Cortex of kidney (tissue), 1 donor: ENCODE measurements at places on chromosomes 2 and 18.

DNA sequence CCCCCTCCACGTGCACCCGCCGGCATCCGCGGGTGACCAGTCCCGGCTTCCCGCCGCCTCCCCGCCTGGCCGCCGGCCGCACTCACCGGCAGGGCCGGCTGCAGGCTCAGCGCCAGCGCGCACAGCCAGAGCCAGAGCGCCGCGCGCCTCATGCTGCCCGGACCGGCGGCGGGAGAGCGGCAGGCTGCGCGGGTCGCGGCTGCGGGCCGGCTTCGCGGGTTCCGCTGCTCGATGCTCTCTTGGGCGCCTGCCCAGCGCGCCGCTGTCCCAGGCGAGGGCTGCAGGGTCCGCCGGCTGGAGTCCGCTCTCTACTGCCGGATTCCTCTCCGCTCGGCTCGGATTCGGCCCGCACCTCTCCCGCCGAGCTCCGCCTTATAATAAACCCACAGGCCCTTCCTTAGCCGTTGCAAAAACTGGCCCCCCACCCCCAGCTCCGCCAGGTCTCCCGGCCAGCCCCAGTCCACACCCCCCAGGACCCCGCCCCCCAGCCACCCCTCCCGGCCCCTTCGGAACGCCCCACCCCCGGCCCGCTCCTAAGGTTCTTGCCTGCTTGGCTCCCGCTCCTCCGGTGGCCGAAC lies at the start of gene SDC1:
Gene SDC1 (minus strand): TSS at position 415 of the 578 bp plus-strand sequence. CDS start 263 bp downstream, at position 152.
- DNase-seq: no peak

DNA sequence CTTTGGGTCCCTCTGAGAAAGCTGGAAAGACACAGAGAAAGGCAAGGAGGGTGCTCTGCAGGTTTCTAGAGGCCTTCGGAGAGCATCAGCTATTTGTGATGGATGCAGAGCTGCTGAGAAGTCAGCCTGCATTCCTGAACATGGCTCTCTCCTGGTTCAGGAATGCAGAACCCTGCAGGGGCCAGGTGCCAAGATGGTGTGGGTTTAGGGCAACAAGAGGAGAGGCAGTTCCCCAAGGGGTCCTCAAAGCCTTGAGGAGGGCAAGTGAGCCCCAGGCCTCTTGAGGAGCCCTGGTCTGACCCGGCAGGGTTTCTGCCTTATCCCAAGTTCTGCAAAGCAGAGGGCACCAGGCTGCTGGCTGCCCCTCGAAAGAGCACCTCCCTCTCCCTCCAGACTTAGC lies 93.3 kb downstream of the HS1BP3 start:
- no peak for DNase-seq

- DNase-seq: no peak
Measured at GRCh38 chr2:50649626-50650402, 382.1 kb downstream of the NRXN1 start.

DNA sequence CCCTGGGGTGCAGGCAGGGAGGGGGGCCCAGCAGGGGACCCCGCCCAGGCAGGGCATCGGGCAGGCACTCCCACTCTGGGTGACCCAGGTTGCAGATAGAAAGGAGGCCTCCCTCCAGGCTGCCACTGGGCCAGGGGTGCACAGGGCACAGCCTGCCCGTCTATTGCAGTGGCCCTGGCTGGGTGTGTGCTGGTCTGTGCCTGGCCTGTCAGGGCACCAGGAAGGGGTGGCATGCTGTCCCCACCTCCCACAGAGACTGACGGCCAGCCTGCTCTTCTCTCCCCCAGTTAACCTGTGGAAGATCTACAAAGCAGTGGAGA lies 12.9 kb downstream of the ARID5A start:
- DNase-seq: no peak

GRCh38 chr2:99679518-99679917 lies 189.7 kb upstream of the REV1 start:
- no peak for DNase-seq

DNA sequence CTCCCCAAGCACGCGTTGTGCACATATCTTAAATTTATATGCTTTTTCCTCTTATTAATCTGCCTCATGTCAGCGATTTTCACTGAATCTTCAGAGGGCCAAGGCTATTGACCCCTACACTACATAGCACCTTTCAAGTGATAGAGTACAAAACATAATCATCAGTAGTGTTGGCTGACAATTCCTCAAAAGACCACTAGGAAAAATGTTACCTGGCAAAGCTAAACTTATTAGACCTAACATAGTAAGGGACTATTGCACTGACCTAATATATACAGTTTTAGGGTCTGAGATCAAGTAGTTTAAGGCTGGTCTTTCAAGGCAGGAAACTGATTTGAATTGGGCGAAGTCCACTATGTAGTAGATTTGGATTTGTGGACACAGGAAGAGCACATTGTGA lies 244.2 kb upstream of the ZC3H15 start:
- DNase-seq: no peak

DNA sequence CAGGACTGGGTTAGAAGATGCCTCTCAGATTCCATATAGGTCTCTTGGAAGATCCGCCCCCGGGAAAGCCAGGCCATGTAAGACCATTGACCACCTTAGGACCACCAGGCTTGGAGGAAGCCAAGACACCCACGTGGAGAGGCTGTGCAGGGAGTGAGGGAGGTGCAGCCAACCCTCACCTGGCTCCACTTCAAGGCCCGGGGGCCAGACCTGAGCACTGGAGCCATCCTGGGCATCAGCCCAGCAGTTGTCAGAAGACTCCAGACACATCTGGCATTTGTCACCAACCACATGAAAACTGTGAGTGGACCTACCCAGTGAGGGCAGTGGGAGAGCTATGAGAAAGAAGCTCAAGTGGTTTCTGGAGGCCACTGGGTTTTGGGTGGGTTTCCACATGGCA lies 214.4 kb downstream of the MYT1L start:
- no peak for DNase-seq

DNA sequence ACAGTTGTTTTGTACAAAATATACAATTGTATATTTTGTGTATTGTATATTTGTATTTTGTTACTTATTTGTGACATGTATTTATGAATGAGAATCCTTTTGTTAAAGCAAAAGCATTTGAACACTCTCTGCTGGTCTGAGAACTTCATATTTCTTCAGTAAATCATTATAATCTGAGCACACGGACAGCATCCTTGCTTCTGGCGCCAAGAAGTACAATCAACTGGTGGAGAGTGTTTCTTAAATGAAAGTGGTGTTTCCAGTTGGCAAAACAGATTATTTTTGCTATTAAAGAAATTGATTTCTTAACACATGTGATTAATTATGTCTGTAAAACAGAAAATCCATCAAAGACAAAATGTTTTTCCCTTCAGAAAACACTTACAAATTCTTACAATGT lies 95.1 kb upstream of the COPS8 start:
- DNase-seq: no peak

GRCh38 chr2:199830531-199830930 lies 20.5 kb downstream of the FTCDNL1 start:
- DNase-seq: no peak

DNA sequence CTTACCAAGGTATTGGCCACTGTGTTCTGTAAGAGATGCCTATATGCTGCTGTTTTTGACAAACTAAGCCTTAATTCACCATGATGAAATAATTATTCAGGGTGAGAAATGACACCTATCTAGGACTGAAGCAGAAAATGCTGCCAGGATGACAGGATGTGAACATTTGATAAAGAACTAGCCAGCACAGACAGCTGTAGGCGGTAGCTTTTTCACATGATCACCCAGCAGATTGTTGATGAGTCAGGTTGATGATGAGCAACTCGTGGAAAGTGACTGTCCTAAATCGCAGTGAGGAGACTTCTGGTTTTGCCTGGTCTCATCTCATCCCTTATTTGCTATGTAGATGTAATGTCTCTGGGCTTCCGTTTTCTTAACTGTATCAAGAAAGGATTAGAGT lies 144.1 kb downstream of the PRPF40A start:
- no peak for DNase-seq

DNA sequence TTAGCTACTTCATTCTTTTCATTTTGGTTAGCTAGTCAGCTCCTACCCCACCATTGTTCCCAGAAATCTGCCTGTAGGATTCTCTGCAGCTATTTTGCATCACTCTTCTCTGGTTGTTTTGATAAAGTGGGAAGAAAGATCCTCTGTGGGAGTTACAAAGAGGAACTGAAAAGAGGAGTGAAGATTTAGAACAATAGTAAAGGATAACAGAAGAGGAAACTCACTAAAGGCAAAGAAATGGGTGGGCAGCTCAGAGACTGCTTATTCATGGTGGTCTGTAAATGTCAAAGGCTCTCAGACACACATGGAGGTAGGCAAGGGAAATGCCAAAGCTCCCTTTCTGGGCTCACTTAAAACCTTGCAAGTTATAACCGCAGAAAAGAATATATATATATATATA lies 17.2 kb upstream of the CD207 start:
- no peak for DNase-seq

GRCh38 chr2:226837787-226838603 lies 2.1 kb downstream of the RHBDD1 start:
- DNase-seq: no peak

GRCh38 chr2:121949271-121949670 lies 193.8 kb downstream of the TSN start:
- DNase-seq: no peak

DNA sequence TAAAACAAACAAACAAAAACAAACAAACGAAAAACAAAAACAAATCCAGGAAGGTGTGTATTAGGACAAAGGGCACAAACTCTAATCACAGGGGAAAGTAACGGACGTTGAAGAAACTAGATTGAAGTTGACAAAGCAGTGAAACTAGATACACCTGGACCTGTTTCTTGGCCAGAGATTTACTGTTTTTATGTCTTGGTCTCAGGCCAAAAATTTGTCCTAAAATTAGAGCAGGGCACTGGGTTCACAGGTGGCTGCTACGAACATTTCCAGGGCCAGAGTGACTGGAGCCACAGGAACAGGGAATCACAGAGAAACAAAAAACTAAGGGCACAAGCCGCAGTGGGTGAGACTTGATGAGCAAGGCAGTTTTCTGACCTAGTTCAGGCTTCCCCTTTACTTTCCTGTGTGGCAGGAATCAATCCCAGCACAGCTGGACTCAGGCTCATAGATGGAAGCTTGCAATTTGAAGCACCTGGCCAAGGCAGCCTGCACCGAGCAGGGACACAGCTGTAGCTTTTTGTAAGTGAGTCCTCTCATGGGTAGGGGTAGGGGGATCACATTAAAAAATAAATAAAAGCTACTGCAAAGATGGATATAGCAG lies 329.4 kb downstream of the DLGAP1 start:
- DNase-seq: no peak

DNA sequence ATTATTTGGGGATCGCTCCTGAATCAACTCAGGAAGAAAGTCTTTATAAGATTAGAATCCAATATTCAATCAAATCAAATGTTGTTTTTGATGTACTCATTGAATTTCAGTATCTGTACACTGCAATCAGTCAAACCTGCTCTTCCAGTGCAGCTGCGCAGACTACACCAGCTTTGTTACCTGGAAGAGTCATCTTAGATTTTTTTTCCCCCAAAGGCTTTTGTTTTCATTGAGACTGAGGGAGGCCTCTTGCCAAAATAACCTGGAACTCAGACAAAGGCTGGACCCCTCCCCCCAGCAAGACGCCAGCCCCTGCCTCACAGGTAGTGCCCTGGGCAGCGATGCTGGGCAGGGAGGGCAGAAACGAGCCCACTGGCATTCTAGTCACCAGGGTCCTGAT lies 74.8 kb downstream of the ARHGEF4 start:
- DNase-seq: no peak

DNA sequence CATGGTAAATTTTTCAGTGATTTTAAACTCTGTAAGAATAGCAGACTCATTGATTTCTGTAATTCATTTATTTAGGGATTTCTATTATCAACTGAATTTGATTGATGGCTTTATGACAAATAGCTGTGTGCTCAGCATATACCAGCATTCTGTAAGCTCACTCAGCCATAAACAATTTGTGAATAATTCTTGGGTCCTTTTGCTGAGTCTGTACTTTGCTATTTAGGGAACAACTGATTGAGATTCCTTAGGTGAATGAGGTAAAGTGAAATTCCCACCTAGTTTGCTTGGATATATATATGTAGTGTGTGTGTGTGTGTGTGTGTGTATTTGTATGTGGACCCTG lies 76.7 kb upstream of the CAVIN2 start:
- no peak for DNase-seq

- DNase-seq: no peak
Measured at GRCh38 chr18:56641714-56642337, 3.4 kb upstream of the TXNL1 start.

- DNase-seq: no peak
Measured at GRCh38 chr2:12440731-12441130, 276.0 kb upstream of the TRIB2 start.

DNA sequence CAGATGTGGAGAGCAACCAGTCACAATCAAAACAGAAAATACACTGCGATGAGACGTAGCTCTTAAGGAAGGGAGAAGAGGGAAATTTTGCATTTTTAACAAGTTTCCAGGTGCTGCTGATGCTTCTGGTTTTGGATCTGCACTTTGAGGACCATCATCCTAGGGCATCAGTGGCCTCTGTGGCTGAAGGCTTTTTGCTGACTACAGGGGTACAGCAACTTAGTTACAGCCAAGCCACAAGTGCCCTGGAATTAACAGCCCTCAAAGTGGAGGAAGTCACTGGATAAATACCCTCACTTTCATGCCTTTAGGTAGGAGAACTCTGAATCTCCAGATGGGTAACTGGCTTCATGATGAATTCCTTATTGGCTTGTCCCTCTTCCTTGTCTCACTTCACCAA lies 700.9 kb downstream of the TMEM182 start:
- no peak for DNase-seq

GRCh38 chr2:75465317-75465984 lies 95.3 kb downstream of the EVA1A start:
- no peak for DNase-seq

DNA sequence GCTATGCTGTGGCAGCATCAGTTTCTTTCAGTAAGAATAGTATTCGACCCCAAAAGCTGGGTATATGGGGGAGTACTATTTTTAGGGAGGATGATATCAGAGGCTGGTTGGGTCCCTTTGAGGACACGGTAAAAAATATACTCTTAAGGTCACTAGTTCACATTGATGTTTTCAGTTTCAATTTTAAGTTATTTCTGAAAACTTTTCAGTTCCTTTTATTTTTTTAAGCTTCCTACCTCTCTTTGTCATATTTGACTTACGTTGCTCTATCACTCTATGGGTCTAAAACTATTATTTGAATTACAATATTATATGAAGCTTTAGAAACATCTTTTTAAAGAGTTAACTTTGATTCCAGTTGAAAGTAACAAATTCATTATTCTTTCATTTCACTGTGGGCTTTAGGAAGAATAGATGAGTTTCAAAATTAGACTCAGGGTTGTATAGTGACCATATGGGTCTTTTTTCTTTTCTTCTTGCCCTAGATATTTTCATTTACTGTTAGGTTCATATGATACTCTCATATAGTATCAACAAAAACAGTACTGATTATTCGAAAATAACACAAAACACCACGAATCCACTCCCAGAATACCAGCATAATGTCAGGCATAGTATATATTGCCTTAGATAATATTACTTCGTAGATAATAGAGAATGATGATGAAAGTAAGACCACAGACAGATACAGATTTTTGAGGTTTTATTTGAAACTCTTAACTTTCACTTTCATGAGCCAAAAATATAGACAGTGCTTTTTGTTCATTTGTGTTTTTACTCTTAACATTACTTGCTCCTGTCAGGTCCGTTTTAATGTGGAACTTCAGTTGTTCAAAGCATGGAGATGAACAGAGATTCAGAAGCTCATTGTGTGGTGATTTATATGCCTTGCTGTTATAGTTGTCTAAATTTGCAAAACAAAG lies 9.8 kb downstream of the RMDN2 start:
- DNase-seq: no peak
